NCI-H1092 treated with DMSO at 0.1 percent for 48 hours (cell line): ENCODE measurements at places on chromosomes 12 and 14.

- no peak for DNase-seq
These were observed 21.2 kb upstream of the KLC1 start for GRCh38 chr14:103607822-103608221.

GRCh38 chr14:89085737-89086382 lies 261.4 kb downstream of the TTC8 start:
- DNase-seq, result no peak

GRCh38 chr14:46661728-46662127 lies 10.1 kb upstream of the RPL10L start:
- no peak for DNase-seq

GRCh38 chr12:46933947-46934346 lies 108.2 kb upstream of the SLC38A4 start:
- DNase-seq, result peak; percentile 13

DNA sequence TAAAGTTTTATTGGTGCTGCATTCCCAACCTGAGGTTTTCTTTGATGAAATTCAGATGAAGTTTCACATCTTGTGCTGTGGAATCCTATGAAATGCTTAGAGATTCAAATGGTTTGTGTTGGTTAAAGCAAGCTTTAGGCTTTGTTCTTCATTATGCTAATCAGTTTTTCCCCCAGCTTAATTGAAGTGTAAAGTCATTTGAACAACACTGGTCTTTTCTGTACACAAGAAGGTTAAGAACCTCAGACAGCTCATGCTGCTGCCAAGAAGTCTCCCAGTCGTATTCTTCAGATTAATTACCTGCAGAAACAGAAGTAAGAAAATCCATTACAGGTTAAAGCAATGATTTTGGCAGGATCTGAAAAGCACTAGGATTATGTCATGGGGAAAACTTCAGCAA lies 48.9 kb downstream of the EML1 start:
- no peak for DNase-seq

GRCh38 chr12:121996945-121997612 lies 24.6 kb upstream of the BCL7A start:
- DNase-seq, result no peak

DNA sequence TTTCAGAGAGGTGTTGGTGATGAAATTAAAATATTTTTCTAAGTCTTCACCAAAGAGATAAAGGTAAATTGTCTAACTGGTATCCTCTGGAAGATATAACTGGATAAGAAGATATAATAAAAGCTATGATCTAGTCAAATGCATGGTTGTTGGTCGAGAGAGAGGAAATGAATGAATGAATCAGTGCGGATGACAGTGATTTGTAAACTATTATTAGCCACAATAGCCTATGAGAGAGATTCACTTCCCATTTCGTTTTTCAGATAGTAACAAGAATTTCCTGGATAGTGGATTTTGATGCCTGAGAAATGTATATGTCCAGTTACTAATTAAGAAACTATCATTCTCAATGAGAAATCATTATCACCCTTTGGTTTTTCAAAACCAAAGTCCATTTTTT lies 63.1 kb downstream of the HEATR5A start:
- DNase-seq, result no peak

DNA sequence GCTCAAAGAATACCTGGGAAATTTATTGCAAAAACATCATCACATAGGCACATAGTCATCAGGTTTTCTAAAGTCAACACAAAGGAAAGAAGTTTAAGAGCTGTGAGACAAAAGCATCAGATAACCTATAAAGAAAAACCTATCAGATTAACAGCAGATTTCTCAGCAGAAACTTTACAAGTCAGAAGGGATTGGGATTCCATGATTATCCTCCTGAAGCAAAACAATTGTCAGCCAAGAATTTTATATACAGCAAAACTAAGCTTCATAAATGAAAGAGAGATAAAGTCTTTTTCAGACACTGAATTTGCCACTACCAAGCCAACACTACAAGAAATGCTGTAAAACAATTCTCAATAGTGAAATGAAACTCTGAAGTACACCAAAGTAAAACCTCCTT lies 28.8 kb upstream of the LGR5 start:
- DNase-seq, result no peak

DNA sequence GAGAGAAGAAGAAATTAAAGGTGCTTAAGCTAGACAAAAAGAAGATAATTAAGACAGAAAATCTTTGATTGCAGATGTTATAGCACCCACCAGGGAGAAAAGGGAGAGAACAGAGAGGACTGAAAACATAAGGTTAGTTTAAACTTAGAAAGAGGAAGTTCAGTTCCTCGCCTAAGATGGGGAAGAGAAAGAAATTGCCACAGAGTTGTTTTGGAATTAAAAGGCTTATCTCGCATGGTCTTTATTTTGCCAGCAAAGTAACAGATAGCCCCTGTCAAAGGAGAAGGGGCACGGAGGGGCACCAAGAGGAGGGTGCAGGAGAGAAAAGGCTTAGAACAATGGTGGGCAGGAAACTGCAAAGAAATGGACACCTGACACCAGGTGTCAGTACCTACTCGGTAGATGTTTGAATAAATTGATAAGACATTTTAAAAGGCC lies 17.8 kb upstream of the OXA1L start:
- no peak for DNase-seq

DNA sequence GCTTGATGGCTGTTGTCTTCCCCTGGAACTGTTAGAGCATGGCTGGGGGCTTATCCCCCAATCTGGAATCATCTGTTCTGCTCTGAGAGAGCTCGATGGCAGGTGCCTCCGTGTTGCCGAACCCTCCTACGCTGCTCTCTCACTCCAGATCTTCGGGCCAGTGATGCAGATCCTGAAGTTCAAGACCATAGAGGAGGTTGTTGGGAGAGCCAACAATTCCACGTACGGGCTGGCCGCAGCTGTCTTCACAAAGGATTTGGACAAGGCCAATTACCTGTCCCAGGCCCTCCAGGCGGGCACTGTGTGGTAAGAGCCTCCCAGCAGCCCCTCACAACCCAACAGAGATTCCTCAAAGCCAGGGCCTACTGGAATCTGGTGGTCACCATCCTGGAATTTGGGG lies 33.0 kb downstream of the ALDH2 start:
- no peak for DNase-seq

- no peak for DNase-seq
These were observed 35.4 kb downstream of the DIO3 start for GRCh38 chr14:101596742-101597141.

- peak; percentile 92 for DNase-seq
These were observed 38.3 kb downstream of the ATF7IP start for GRCh38 chr12:14403711-14404196.

DNA sequence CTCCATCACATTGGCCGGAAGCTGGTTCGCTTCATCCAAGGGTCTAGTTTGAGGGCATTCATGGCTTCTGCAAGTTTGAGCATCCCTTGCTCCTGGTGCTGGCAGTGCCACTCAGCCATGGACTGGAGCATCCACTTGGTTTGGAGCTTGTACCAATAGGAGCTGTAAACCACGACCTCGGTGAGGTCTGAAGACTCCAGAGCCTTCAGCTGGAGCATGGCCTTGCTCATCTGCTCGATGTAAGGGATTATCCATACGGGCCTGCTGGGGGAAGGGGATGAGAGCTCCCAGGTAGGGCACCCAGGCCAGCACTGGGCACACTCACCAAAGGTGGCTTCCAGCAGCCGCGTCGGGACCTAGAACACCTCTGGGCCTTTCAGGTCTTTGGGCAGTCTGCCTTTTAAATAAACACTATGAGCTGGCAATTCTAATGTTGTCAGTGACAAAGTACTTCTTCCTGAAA lies 13.5 kb downstream of the FOS start:
- DNase-seq, result no peak

DNA sequence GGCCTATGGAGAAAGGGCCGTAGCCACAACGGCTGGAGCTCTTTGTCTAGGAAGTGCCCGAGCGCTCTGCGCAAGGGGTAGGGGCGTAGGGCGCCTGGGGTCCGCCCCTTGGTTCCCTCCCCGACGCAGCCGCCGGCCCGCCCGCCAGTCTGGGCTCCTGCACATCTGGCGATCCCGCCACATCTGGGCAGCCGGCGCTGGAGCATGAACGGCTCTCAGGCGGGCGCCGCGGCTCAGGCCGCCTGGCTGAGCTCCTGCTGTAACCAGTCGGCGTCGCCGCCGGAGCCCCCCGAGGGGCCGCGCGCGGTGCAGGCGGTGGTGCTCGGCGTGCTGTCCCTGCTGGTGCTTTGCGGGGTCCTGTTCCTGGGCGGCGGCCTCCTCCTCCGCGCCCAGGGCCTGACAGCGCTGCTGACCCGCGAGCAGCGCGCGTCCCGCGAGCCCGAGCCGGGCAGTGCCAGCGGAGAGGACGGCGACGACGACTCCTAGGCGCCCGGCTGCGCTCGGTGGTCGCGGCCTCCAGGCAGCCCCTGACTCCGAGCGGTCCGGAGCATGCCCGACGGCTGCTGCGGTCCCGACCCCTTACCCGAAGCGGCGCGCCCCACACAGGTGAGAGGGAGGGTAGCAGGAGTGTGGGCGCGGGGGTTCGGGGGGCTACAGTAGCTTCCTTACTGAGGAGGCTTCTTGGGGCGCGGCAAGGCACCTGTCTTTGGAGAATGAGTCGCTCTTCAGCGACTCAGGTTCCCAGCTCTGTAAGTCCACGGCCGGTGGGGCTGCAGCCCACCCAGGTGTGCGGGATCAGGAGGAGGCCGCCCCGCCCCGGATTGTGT lies at the start of gene SMIM41:
Gene SMIM41, plus strand, starts transcription at position 129 of the 827 bp plus-strand sequence. Its CDS starts 76 bp downstream, at position 205.
- DNase-seq, result no peak

DNA sequence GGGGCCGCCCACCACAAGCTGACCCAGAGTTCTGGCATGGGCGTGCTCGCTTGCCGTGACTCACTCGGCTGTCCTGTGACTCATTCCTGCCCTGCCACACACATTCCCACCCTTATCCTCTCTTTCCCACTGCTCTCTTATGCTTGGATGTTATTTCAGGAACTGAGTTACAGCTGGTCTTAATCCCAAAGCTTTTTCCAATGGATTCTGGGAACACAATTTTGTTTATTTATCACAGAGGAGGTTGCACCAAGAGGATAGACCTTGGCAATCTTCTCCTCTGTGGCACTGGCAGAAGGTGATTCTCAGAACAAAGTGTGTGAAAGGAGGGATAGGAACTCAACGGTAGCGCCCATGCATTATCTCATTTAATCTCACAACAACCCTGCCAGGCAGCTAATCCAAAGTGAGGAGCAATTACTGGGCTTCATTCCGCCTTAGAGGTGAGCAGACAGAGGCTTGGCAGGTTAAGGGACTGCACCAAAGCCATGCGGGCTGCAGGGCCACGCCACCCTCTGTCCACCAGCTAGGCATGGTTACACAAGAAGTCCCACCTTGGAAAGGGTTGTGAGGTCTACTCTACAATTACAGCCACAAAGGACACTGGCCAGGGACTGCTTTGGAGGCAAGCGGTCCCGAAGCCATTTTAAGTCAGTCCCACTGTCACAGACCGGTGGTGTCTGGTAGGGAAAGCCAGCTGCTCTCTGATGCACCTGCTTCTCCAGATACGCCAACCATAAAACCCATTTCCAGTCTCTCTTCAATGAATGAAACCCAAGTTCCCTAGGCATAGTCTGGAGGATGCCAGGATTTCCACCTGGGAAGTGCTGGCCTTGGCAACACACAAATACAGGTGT lies 32.9 kb downstream of the SYNE3 start:
- DNase-seq, result no peak

DNA sequence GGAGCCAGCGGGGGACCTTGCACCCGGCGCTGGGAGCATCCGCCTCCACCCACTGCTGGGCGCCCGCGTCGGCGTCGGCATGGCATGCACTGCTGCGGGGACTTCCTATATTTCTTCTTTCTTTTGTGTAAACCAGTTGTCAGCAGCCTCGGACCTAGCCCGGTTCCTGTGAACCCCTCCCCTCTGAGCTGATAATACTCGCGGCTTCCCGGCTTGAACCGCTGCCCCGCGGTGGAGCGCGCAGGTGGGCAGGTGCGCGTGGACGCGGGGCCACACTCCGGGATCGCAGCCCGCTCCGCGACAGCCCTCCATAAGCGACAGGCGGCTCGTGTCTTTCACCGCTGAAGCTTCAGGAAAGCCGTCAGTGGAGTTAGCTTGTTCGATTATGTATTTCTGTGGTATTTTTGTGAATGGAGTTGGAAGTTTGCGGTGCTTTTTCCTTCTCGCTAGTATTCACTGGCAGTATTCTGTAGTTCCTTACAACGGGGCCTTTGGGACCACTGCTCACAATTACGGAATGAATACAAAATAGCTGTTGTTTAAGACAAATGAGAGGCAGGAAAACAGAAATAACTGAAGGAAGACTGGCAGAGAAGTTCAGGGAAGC lies 870 bp downstream of the BMAL2 start:
- peak; percentile 31 for DNase-seq

DNA sequence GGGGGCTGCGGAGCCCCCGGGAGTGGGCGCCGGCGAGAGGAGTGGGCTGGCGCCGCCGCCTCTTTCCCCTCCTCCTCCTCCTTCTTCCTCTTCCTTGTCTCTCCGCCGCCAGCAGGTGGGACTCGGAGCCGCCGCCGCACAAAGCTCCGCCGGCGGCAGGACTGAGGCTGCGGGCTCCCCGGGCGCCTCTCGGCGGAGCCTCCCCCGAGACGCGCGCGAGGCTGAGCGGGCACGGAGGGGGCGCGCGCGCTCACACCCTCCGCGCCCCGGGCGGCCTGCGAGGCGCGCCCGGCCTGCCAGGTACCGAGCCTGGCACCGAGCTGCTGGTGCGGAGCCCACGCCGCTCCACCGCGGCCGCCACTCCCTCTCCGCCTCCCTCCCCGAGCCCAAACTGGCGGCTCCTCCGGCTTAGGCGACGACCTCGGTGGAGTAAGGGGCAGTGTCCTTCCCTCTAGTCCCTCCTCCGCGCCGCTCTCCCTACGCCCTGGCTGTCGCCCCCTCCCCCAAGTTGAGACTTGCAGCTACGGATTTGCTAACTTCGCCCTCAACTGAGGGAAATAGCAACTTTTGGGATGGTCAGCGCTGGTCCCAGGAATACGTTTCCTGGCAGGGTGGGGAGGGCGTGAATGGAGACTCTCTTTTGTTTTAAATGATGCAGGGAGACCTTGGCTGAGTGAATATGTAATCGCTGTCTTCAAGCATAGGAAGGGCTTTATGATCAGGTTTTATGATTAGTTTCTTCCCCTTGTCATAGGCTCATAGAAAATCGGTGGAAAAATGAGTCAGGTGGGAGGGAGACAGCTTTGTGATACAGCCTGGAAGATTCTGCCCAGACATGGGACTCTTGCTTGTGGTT lies 199.5 kb upstream of the CAND1 start:
- DNase-seq, result peak; percentile 61

- no peak for DNase-seq
These were observed 43.1 kb downstream of the DIO3 start for GRCh38 chr14:101604228-101604934.

GRCh38 chr14:35375558-35376025 lies 29.0 kb downstream of the NFKBIA start:
- no peak for DNase-seq

- no peak for DNase-seq
These were observed 59.0 kb downstream of the SLC6A12 start for GRCh38 chr12:155006-155405.
